ENCODE measurements at places on chromosomes 1 and 21.
A peak's percentile ranks its signal among the peaks of the same experiment; 100 is the strongest.

DNA sequence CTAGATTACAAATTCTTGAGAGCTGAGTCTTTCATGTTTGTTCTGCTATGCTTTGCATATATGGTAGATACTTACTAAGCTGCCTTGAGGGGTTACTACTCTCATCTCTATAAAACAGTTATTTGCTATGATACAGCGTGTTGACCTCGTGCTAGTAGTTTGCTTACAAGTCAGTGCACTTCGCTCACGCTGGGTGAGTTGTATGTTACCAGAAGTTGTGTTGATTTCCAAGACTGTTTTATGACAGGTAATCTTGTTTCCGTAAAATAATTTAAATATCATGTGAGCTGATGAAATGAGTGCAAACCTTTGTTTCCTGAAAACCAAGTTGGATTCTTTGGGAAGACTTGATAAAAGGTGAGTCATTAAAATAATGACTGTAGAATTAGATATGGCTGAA, 7.3 kb downstream of the MRPS6 start:
- DNase-seq, result no peak

GRCh38 chr1:89465201-89465600, 59.4 kb upstream of the LRRC8B start:
- DNase-seq, result no peak

GRCh38 chr21:27189870-27190269, 223.0 kb upstream of the ADAMTS5 start:
- no peak for DNase-seq

DNA sequence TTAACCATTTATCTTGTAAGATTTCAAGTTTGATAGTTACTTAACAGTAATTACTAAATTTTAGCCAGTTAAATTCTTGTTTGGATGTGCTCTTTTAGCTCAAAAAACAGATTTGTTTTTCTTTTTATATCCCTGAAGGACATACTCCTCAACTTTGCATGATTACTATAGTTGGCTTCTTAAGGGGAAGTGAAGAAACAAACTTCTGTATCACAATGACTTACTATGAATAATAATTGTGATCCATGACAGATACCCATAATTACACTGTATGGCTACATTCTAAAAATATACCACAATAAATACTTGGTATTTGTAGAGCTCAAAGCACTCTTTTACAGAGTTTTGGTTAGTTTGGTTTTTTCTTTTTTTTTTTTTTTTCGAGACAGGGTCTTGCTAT, 55.8 kb downstream of the IARS2 start:
- DNase-seq, result no peak

GRCh38 chr1:156489166-156489934, 11.2 kb downstream of the MEF2D start:
- peak; percentile 54 for DNase-seq

- no peak for DNase-seq
Observed at GRCh38 chr1:98055457-98055856, 134.6 kb upstream of the DPYD start.

DNA sequence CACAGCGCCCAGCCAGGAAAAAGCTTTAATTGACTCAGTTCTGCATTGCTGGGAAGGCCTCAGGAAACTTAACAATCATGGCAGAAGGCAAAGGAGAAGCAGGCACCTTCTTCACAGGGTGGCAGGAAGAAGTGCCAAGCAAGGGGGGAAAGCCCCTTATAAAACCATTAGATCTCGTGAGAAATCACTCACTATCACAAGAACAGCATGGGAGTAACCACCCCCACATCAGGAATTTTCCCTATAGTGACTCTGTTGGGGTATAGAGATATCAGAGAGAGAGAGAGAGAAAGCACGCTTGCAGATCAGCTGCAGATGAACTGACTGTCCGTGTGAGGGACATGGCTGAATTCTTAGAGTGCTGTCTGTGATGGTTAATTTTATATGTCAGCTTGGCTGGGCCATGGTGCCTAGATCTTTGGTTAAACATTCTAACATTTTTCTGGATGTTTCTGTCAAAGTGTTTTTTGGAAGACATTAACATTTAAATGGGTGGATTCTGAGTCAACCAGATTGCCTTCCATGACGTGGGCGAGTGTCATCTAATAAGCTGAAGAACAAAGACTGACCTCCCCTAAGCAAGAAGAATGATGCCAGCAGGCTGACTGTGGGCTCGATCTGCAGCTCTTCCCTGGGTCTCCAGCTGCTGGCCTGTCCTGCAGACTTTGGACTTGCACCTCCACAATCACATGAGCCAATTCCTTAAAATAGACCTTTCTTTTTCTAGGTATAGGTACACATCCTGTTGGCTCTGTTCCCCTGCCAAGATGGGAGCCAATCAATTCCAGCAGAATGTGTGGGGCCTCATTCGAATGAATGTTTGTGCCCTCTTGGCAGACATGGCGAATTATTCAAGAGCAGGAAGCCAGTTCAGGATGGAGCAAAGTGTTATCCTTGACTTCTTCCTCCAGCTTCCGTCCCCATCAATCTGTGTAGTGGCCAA, 21.4 kb upstream of the CPT2 start:
- no peak for DNase-seq

DNA sequence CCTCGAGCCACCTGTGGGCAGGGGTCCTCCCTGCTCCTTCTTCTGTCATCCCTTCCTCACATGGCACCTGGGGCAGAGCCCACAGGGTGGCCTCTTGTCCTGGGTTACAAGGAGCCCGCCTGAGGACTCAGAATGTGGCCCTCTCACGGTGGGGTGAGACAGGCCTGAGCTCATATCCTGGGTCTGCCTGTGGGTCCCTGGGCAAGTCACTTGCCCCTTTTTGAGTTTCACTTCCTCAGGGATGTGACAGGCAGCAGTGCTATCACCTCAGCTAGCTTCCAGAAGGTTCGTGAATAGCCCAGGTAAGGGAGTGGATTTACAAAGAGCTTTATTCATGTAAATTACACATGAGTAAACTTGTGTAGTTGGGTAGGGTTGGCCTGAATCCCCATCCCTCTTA, 33.5 kb downstream of the HTR6 start:
- DNase-seq, result no peak

- DNase-seq, result no peak
Observed at GRCh38 chr1:26353976-26354820, at the start of gene CRYBG2. CRYBG2 (minus strand) TSS chr1:26354130; CDS start chr1:26346657, 7,473 bp downstream.

DNA sequence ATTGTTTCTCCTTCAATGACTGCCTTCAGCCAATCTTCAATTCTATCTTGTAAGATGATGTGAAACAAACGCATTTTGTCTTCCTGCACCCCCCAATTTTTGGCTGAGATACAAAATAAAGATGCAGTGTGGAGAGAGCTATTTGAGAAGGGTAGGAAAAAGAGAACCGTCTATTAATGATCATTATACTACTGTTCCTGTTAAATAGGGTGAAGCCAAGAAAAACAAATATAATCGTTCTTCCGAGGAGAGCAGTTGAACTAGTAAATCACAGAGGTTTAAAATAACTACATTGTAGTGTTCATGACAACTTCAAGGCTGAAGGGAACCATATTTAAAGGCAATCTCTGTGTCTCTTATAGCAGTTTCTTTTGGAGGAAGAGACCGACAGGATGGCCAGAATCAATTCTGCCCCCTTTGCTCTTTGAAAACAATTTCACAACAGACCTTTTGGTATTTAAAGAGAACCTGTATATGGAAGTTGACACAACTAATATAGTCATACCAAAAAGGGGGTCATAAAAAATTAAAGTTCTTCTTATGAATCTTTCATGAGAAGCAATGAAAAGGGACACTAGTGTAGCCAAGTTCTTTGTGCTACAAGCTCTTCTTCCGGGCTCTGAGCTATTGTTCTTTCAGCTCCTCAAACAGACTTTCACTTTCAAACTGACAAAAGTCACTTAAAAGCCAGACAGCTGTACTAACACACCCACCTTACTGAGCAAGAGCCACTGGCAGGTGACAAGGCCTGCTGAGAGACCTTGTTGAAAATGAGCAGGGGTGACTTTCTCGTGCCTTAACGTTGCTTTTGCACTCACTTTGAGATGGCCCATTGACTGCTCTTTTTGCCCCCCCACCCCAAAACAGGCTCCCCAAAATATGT, 30.9 kb downstream of the PROX1 start:
- DNase-seq, result no peak

DNA sequence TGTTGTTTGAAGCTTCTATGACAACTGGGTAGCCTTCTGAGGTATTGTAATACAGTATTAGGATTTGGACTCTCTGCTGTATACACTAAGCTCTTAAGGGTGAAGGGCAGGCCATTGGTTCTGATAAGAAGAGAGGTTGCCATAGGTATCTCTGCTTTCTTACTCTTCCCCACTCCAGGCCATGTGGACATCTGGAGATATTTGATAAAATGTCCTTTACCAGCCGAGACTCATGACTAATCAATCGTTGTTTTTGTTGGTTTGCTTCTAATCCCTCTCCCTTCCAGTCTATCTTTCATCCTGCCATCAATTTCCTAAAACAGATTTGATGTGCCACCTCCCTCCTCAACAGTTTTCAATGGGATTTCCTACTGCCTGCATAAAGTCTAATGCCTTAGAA, 64.6 kb upstream of the WDR26 start:
- no peak for DNase-seq

DNA sequence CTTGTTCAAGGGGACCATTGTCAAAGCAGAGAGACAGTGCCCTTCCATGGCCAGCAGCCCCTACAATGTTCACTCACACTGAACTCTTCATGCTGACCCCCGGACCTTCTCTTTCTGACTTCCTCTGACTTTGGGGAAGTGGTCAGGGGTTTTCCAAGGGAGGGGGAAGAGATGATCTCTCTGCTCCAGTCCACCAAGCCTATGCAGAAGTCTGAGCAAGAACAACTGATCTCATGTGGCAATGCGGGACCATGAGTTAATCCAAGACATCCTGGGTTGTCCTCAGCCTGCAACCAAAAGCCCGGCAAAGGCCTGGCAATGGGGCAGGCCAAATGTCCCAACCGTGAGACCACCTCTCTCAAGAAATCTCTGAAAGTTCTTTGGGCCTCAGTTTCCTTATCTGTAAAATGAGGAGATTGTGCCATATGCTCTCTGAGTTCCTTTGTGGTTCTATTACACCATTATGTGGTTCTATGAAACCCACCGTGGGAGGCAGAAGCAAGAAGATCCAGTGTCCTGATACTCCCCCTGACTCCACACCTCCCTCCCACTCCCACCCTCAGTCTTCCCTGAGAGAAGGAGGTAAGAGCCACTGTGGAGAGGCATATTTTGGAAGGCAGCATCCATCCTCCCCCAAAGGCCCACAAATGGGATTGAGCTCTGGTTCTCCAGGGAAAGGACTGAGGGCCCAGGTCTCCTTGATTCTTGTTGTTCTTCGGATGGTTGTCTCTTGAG, 11.8 kb upstream of the ARHGEF2 start:
- no peak for DNase-seq

DNA sequence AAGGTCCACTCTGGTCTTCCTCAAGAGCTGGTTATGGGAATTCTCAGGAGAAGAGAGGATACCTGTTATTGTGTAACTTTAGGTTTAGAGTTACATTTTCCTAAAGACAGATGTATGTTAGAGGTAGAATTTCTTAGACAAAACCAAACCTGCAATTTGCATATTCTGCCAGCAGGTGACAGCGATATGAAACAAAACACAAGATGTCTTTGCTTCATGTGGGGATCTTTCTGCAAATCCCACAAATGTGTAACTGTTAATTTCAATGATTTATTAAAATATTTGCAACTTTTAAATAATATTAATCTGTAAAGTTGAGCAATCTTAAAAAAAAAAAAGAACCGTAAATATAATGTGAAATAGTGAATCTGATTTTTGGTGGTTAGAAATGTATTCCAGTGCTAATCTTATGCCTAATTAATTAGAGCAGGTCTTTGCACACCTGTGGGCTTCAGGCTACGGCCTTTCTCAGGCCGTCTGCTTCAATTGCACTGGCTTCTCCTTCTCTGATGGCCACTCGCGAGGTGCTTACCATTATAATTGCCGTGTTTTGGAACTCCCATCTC, 33.4 kb downstream of the FAM78B start:
- no peak for DNase-seq

GRCh38 chr1:195530961-195531360, 1077.3 kb downstream of the KCNT2 start:
- no peak for DNase-seq

DNA sequence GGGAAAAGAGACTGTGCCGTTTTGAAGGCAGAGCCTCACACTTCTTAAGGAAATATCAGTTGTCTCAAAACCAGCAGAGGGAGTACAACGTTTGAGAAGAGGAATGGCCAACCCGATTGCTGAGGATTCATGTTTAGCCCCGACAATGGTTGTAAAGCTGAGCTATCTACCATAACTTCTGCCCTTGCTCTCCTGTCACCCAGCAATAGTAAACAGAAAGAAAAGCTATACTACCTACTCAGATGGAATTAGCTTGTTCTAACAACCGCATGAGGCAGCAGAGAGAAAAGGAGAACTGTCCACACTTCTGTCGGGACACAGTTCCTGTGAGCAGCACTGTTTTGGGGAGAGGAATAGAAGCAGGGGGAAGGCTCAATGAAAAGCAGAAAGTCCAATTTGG, 91.2 kb downstream of the SLC45A1 start:
- DNase-seq, result no peak

- no peak for DNase-seq
Observed at GRCh38 chr1:166069390-166069789, 97.4 kb downstream of the FAM78B start.

DNA sequence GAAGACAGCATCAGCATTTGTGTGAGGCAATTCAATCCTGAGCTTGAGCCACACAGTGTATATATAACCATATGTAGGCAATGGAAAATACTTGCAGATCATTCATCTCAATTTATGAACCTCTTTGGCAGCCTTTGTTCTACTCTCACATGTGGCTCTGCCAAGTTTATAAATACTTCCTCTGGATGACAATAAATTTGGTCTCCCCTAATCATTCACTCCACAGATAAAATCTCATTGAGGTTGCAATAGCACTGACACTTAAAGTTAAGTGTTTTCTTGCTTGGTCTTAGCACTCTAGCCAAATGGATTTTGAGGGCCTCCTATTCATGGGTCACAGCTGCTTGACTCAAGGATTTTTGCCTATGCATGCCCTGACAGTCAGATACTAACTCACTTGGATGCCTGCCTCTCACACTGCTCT, 136.6 kb upstream of the VANGL1 start:
- no peak for DNase-seq

DNA sequence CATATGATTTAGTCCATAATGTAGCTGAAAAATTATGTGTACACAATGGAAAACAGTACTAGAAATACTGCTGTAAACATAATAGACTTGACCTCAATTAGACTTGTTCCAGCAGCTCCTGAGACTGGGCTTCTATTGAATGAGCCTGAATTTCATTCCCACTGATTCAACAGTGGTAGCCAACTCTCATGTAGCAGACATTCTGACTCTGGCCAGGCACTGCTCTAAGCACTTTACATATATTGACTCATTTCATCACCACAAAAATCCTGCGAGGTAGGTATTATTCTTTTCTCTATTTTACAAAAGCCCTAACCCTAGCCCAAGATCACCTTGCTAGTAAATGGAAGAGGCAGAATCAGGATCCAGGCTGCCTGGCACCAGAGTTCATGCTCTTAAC, 12.8 kb upstream of the CTSS start:
- no peak for DNase-seq

DNA sequence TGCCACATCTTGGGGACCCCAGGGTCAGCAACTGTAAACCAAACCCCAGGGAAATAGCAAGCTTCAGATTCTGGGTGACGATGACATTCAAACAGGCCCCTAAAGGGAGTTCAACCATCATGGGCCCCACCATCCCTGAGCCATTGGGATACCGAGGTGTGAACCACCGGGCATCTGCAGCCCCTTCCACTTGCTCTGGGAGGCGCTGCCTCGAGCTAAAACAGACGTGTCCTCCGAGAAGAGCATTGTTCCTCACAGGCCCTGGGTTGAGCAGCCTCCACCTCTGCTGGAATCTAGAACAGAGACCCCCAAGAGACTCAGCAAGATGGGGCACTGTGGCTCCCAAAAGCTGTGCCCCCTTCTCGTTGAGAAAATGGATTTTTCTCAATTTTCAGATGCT, 19.0 kb upstream of the EFHD2 start:
- no peak for DNase-seq
